ENCODE measurements at places on chromosomes 12 and 14.

- DNase-seq, result no peak
These were observed 28.0 kb upstream of the NAA30 start for GRCh38 chr14:57362361-57362760.

- no peak for DNase-seq
These were observed 19.0 kb upstream of the CLEC2A start for GRCh38 chr12:9951026-9951675.

DNA sequence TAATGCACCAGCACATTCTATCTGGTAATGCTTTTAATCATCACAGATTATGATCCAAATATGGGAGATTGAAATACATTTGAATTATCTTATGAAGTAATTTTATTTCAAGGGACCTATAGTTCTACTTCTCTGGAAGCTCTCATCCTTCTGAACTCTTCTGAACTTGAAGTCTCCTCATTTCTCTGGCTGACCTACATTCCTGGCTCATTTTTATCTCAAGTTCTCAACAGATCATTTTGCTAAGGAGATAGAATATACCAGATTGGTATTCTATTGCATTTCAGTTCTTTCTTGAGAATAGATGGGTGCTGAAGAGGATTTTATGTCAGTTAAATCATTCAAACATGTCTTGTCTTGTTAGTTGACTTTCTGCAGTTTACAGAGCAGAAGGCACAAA is 7.9 kb downstream of the HMGA2 start:
- no peak for DNase-seq

GRCh38 chr14:32703183-32703621 is 235.5 kb upstream of the NPAS3 start:
- no peak for DNase-seq

- DNase-seq, result no peak
These were observed 90.1 kb upstream of the KCNA1 start for GRCh38 chr12:4819654-4820053.

DNA sequence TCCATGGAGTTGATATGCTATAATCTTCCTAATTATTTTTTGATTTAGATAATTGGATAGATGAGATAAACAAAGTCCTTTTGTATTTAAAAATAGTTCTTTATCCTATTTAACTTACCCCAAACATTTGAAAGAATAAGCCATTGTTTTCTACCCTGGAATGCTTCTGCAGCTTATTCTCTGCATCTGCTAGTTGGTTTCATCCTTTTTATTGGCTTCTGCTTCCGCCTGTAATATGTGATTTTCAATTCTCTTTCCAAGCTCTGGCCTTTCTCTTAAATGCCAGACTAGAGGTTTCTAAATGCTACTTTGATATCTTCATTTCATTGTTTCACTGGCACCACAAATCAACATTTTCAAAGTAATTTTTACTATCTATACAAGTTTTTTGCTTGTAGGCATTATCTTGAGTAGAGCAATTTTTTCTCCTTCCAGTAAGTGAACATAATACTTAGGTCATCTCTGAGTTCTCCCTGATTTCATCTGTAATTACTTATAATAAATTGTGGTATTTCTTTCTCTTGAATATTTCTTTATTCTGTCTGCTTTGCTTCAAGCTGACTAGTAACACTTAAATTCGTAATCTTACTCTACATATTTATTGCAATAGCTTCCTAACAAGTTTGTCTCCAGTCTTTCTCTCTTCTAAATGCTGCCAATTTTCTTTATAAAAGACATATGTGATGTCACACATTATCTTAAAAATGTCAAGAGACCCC is 958.4 kb downstream of the SLC6A15 start:
- DNase-seq, result no peak

GRCh38 chr12:126761420-126761819 is 1505.5 kb upstream of the TMEM132C start:
- DNase-seq, result no peak
